ENCODE measurements at places on chromosomes 1 and 21.

DNA sequence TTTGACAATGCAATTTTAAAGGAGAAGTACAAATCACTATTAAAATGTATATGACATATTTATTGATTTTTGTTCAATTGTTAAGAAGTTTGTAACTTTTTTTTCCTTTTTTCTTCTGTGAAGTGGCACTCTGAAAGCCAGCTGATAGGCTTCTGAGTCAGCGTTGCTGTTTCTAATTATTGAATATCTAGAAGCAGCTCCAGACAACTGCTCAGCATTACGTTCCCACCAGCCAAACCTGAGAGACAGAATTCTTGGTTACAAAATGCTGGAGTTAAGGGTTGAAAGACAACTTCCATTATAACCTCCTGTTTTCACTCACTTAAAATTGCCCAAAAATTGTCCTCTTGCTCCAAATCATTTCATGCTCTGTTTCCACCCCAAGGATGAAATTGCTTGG lies 31.4 kb upstream of the LMX1A start:
- DNase-seq, result no peak

- DNase-seq, result no peak
Observed at GRCh38 chr1:172814428-172814827, 155.5 kb downstream of the FASLG start.

DNA sequence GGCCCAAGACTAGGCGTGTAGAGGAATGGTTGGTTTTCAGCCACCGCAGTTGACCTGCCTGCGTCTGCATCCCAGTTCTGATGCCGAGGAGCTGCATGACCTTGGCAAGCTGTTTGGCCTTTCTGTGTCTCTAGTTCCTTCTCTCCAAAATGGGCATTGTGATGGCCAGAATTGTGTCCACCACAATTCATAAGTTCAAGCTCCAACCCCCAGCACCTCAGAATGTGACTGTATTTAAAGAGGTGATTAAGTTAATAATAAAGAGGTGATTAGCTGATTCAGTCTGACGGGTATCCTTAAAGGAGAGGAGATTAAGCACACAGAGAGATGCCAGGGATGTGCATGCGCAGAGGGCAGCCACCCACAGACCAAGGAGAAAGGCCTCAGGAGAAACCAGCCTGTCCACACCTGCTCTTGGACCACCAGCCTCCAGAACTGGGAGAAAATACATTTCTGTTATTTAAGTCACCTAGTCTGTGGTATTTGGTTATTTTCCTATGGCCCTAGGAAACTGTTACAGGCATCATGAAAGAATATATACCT lies 28.5 kb downstream of the MAB21L3 start:
- no peak for DNase-seq

GRCh38 chr21:39681257-39681656 lies 63.7 kb upstream of the IGSF5 start:
- DNase-seq, result no peak

- DNase-seq, result peak; percentile 61
Observed at GRCh38 chr1:212485913-212486618, 53.3 kb downstream of the NENF start.

- peak; percentile 28 for DNase-seq
Observed at GRCh38 chr1:143497374-143497747, 474.4 kb downstream of the FAM72C start.

GRCh38 chr21:40272037-40272436 lies 404.8 kb downstream of the PCP4 start:
- no peak for DNase-seq

- DNase-seq, result no peak
Observed at GRCh38 chr1:67399199-67399993, 30.8 kb downstream of the SERBP1 start.

GRCh38 chr1:198936371-198937083 lies 297.7 kb downstream of the PTPRC start:
- DNase-seq, result peak; percentile 83

- DNase-seq, result no peak
Observed at GRCh38 chr1:116356673-116357072, 16.4 kb upstream of the ATP1A1 start.

- DNase-seq, result no peak
Observed at GRCh38 chr1:44786841-44787426, 1.0 kb downstream of the BEST4 start.

DNA sequence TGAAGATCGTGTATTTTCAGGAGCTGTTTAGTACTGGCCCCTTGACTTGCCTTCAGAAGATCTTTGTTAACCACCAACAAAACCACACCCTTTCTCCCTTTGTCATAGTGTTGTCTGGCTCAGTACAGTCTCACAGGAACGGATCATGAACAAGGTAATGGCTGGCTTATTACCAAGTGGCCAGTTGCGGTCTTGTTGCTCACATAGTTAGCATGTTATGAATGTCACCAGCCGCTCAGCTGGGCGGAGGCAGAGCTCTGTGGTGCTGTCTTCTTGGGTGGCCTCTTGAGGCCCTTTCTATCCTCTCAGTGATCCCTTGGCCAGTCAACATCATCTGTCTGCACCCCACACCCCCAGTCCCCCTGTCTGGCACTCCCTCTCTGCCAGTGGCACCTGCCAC lies 21.4 kb downstream of the CNIH3 start:
- peak; percentile 16 for DNase-seq

- no peak for DNase-seq
Observed at GRCh38 chr21:36999131-36999898, 7.2 kb upstream of the RIPPLY3 start.

GRCh38 chr1:217274416-217274815 lies 356.5 kb downstream of the GPATCH2 start:
- no peak for DNase-seq

DNA sequence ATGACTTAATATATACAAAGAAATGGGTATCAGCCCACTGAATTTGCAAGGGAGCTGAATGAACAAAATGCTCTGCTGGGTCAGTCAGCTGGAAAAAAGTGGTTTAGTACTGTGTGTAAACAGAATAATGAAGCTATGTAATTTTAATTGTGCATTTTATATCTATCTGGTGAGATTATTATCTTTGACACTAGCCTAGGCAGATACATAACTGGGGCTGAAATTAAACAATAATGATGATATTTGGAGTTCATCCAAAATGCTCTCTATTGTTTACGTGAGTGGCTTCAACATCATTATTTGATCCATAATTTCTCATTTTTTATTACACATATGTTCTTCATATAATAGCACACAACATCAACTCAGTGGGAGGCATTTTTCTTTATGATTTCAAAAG lies 208.5 kb upstream of the SNX7 start:
- no peak for DNase-seq

DNA sequence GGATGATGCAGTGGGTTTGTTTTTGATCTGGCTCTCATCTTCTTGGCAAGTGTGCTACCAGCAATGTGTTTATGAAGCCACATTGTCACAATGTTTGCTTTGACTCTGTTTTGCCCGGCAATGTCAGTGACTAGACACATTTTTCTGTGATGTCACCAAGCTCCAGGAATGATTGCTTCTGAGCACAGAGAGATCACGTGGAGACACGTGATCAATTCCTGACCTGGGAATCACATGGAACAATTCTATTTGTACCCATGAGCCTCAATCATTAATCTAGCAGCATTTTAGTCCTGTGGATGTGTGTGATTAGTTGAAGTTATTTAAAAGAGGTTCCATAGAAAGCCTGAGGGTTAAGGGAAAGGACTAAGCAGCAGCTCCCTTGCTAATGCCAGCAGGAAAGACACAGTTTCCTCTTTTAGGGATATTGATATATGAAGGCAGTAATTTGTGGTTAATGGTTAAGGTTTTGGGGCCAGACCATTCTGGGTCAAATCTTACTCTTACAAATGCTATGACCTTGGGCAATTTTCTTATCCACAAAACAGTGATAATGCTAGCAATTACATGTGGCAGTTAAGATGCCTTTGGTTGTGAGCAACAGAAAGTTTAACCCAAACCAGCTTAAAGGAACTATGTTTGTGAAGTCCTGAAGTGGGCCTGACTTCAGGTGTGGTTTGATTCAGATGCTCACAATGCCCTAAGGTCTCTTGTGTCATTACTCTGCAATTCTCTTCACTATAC lies 59.0 kb downstream of the FASLG start:
- DNase-seq, result no peak

GRCh38 chr1:211944733-211945500 lies 90.4 kb downstream of the INTS7 start:
- no peak for DNase-seq

GRCh38 chr1:41496080-41497055 lies 11.9 kb upstream of the EDN2 start:
- DNase-seq, result peak; percentile 92

DNA sequence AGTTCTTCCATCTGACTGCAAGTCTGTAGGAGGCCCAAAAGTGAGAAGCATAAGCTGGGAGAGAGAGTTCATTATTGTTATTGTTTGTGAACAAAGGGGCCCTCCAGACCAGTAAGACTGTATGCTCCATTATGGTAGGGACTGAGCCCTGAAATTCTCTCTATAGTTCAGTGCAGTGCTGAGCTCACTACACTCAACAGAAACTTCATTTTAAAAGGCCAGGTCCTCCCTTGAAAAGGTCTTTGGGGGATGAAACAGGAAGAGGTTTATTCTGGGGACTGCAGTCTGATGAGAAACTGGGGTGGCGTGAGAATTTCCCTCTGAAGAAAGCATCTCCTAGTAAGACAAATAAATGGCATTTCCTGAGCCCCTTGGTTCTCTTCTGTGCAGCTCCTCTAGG lies 5.5 kb upstream of the GATAD2B start:
- DNase-seq, result no peak

- no peak for DNase-seq
Observed at GRCh38 chr1:41490911-41491310, 6.4 kb upstream of the EDN2 start.

DNA sequence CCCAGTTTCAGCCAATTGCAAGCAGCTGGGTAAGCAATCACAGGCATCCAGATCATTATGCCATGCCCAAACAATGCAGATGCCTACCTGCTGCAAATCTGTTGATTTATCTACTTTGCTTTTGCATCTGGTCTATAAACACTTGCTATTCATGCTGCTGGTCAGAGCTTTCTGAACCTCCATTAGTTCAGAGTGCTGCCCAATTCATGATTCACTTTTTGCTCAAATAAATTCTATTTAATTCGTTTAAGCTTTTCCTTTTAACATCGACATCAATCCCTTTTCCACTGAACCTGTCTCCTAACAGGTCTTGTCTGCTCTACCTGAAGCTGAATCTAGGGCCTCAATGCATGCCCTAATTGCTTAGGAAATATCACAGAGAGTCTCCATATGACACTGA lies 99.4 kb upstream of the C1orf87 start:
- no peak for DNase-seq

DNA sequence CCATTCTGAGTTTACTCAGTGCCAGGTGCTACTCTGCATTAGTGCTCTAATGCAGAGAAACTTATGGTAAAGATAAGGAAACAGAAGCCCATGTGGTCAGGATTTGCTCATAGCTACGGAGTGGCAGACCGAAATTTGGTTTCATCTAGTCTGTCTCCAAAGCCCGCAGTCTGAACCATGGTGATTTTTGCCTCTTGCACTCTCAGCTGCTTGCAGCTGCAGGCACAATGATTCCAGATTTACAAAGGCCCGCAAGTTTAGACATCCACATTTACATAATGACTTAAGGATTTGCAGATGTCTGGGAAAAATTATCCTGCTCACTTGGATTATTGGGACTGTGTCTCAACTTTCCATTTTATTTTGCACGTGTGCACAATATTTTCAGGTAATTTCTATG lies 161.3 kb upstream of the KCNJ6 start:
- DNase-seq, result peak; percentile 41

DNA sequence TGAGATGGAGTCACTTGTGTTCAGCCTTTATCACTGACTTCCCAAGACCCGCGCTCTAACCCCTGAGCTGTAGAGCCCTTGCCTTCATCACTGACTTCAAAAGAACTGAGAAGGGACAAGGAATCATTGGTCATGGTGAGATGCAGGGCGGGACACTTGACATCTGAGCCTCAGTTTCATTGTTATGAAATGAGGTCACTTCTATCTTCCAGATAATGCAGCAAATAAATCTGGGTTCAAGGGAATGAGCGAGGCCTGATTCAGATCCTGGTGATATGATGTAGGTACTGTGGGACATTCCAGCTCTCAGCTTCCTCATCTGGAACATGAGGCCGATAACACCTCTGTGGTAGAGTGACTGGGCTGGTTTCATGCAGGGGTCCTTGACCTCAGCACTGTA lies 13.8 kb downstream of the KAZN start:
- no peak for DNase-seq

DNA sequence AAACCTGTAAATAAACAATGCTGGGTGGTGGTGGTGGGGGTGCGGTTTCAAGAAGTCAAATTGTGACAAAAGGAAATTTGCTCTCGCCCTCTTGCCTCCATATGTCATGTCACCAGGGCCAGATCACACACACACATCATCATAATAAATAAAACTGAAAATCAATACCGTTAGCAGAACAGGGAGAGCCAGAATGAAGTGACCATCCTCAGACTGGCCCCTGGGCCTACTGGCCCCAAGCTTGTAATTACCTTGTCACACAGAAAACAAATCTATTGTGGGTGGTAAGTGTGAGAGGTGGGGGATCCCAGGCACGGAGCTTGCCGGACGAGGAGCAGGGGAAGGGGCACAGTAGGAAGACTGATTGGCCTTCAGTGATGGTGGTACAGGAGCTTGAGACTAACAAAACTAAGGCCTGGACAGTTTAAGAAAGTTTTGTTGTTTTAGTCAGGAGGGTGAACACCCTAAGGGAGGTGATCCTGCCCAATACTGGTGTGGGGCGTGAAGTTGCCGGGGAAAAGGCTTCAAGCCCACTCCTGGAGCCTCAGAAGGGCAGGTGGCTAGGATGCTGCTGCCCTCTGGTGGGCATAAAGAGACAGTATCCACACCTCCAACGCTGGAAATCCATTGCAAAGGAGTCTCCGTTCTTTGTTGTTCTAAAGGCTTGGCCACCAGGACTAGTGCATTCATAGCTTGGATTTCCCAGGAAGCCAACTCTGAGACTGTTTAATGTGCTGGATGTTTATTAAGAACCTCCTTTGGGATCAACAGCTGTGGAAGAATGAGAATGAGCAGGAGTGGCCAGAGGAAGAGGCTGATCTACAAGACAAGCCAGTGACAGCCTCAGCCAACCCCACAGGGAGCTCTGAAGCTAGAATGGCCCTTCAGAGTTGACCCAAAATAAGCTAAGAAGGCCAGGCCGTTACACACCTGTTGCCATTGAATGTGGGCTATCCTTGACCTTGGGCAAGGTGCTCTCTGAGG lies 8.1 kb upstream of the C1orf216 start:
- DNase-seq, result peak; percentile 90

DNA sequence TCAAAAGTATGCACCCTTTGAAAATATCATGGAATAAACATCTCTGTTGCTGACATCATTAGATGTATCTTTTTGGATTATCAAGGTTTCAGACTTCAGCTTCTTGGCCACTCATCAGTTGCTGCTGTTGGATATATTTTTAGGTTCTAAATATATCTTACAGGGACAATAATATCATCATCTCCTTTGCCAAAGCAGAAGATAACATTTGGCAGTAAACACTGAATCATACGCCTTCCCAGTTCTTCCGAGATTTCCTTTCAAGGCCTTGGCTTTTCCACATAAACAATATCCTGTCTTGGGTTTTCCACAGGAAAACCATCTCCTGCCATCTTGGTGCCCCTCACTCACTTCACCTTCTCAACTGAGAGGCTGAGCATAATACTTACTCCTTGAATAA lies 39.3 kb downstream of the RGS7 start:
- no peak for DNase-seq

All from eye (tissue), 1 donor.